ENCODE measurements at places on chromosomes 2 and 18. TPM values are rescaled to one million over a fixed set of nuclear protein-coding genes. Genes with fewer than 3 reads are reported as not detected.

DNA sequence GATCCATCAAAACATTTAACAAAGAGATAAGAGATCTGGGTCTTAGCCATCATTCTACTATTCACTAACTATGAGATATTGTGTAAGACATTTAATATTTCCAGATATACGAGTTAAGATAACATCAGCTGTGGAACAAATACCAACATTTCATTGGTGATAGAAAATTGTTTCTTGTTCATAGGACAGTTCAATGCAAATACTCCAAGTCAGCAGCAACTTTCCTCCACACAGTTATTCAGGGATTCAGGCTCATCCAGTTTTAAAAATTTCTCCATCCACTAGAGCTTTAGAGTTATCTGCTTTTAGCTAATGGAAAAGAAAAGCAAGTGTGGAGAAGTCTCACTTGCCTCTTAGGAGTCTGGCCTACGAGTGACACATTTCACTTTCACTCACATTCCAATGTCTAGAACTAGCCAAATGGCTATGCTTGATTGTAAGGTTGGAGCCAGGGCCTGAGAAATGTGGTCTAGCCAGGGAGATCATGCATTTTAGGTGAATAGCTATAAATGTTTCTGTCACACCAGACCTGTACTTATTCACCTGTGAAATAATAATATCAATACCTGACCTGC is 119.3 kb upstream of the MAPRE2 start:
- no peak for DNase-seq

DNA sequence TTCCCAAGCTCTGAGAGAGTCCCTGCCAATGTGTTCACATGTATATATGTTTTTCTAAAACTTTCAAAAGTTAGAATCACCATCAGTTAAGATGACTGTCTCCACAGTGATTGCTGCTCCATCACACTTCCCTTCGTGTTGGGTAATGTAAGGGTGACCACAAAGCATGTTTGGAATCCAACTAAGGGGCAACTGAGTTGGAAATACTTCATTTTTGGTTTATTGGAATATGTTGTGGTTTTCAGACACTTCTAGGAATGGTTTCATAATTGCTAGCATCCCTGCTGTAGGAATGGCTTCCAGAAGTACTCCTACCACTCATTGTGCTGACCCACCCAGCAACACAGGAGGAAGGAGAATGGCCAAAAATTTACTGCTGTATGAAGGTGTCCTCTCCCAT is 212.5 kb upstream of the GULP1 start:
- DNase-seq: no peak

DNA sequence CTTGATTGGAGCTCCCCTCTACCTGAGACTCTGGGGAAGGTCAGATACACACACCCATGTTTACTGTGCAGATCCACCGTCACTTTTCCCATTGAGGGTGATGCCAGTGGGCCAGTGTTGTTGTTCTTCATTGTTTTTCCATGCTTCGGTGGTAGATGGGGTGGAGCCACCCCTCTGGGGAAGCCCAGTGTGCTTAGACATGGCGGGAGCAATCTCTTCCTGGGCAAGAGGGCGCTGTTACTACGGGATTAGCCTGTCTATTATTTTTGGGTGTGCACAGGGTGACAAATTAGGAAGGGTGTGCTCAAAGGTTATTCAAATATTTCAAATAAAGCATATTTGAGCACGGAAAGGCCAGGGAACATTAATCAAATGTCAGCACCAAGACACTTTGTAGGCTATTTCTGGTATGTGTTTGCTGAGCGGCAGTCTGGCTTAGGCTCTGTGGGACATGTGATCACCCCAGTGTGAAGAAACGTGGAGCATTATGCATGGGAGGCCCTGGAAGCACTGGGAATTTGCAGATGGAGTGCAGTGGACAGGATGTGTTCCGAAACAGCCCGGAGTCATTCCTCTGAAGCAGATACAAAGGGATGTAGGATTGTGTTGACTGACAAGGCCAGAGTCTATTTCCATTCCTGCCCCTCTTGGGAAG is 34.8 kb upstream of the SMIM21 start:
- no peak for DNase-seq

GRCh38 chr2:24635181-24635580 is 144.1 kb downstream of the NCOA1 start:
- no peak for DNase-seq

- DNase-seq: no peak
Measured at GRCh38 chr18:70234667-70235459, 29.4 kb upstream of the RTTN start.

GRCh38 chr2:162116352-162116751 is 35.7 kb downstream of the GCG start:
- no peak for DNase-seq

DNA sequence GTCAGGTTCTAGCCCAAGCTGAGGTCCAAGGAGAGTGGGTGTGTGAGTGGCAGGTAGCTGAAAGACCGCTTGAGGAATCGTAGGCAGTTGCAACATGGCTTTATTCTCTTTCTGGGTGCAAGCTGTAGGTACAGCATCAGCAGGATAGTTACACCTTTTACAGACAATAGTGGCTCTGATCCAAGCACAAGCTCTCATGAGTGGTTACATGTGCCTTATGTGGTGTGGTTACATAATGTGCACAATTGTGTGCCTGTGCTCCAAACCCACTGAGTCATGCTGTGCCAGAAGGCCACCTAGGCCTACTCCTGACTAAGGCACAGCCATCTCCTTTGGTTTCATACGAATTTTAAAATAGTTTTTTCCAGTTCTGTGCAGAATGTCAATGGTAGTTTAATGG is 227.6 kb downstream of the SATB2 start:
- no peak for DNase-seq

GRCh38 chr2:240604291-240604938 is 17.9 kb downstream of the CAPN10 start:
- peak; percentile 44 for DNase-seq

DNA sequence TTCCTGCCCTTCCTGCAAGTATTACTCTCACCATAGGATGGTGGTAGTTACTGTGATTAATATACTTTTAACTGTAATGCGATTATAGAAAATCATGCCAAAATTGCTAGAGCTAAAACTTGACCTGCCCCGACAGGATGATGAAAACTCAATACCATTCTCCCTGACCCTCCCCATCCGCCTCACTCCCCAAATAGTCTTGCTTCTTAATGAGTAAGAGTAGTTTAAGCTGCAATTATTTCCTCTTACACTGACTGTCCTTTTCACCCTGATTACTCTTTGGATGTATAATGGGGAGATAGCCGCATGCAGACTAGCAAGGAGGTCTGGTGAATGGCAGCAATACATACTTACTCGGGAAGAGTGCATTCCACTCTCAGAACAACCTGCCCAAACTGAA is 269.6 kb upstream of the SIX3 start:
- DNase-seq: no peak

DNA sequence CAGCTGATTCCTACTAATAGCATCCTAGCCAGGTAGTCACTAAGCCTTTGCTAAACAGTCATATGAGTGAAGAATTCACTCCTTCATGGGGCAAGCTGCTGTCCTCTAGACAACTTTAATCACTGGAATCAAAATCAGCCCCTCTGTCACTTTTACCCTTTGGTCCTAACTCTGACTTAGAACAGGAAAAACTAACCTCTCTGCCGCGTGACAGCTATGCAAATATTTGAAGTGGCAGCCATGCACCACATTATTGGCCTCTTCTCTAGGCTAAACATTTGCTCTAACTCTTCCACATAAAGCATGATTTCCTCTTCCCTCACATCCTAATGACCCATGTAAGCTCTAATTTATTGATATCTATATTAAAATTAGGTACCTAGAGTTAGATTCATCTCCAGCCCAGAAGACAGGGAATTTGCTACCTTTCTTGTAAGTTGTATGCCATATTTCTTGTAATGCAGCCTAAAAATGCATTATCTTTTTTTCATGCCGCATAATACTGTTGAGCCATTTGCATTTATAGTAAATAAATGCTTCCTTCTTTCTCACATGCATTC is 12.8 kb upstream of the ONECUT2 start:
- no peak for DNase-seq

- DNase-seq: no peak
Measured at GRCh38 chr2:233461481-233461891, 105.1 kb downstream of the USP40 start.

- peak; percentile 46 for DNase-seq
Measured at GRCh38 chr2:68715353-68716041, 19.1 kb upstream of the ARHGAP25 start.

- no peak for DNase-seq
Measured at GRCh38 chr18:48891721-48892120, 59.0 kb downstream of the SMAD7 start.

DNA sequence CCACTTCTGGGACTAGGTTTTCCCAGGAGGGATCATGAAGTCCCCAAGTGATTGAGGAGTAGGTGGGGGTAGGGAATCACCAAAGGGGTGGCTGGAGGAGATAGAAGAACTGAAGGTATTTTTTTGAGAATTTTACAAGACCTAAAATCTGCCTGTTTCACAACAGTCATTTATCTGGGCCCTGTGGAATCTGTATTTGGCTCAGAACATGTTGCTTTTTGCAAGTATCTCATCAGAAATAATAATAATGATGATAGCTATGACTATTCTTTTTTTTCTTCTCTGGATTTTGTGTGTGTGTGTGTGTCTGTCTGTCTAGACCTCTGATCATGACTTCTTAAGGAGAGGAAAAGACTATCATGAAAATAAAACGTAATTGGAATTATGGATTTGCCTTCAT is 13.9 kb downstream of the STON1 start:
- DNase-seq: no peak

GRCh38 chr2:70118798-70119454 is 31.6 kb downstream of the PCBP1 start:
- DNase-seq: no peak

GRCh38 chr2:158116936-158117335 is 15.3 kb downstream of the UPP2 start:
- no peak for DNase-seq

DNA sequence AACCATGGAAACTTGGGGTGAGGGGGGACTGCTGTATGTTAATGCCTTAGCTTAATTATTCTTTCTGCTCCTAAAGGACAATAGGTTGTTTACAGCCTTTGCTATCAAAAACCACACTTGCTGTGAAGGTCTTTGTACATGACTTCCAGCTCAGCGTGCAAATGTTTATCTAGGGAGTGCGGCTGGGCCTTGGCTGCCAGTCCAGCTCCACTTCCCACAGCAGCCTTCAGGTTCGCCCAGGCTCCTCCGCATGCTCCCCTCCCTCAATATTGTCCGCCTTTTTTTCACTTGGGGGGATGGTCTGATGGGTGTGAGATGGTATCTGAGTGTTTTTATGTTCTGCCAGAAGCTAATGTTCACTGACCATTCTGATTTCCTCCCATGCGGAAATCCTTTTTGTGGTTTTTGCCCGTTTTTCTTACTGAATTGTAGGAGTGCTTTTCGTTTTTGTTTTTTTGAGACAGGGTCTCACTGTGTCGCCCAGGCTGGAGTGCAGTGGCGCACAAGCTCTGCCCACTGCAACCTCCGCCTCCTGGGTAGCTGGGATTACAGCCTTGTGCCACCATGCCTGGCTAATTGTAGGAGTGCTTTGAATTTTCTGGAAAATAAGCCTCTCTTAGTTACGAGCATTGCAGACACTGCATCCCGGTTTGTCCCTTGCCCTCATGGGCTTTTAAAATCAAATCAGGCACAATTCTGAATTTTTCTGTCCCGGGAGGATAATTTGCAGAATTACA is 28.8 kb downstream of the SH3BP4 start:
- DNase-seq: no peak

- DNase-seq: no peak
Measured at GRCh38 chr18:28801876-28802275, 624.9 kb upstream of the CDH2 start.

The MAPRE3 gene
- total RNA-seq: 18.0 TPM

The TTC27 gene
- total RNA-seq: 20.5 TPM

The PARD6G gene
- total RNA-seq: 21.5 TPM

The TTN gene
- 12.2 TPM for total RNA-seq

The TUBA4B gene
- not detected for total RNA-seq

The C2orf78 gene
- total RNA-seq: not detected

The G6PC2 gene
- not detected for total RNA-seq

The TDRD15 gene
- total RNA-seq: 0.04 TPM

The WDR12 gene
- total RNA-seq: 62.2 TPM

The CHRNG gene
- not detected for total RNA-seq

The CIB4 gene
- total RNA-seq: not detected

Measured in progenitor cell of endocrine pancreas (in vitro differentiated cells).